ENCODE measurements at places on chromosomes 12 and 14. TPM values are rescaled to one million over a fixed set of nuclear protein-coding genes. Genes with fewer than 3 reads are reported as not detected.

ABCC9 gene
- total RNA-seq: 0.07 TPM

MYH6 gene
- not detected for total RNA-seq

CCNK gene
- 43.5 TPM for total RNA-seq

OR10AD1 gene
- not detected for total RNA-seq

FAM186B gene
- total RNA-seq: 0.43 TPM

SDR9C7 gene
- not detected for total RNA-seq

MMP19 gene
- 0.36 TPM for total RNA-seq

HDAC7 gene
- total RNA-seq: 85.6 TPM

FOXG1 gene
- 0.07 TPM for total RNA-seq

IL25 gene
- total RNA-seq: not detected

ADGRD1 gene
- total RNA-seq: not detected

ABHD4 gene
- 9.2 TPM for total RNA-seq

KRT3 gene
- total RNA-seq: not detected

ZNF839 gene
- 9.4 TPM for total RNA-seq

AKAP6 gene
- total RNA-seq: 0.43 TPM

CABP1 gene
- not detected for total RNA-seq

BATF gene
- 1.7 TPM for total RNA-seq

EIF2S1 gene
- total RNA-seq: 227 TPM

IFI27 gene
- total RNA-seq: 346 TPM

SIX1 gene
- total RNA-seq: 1.2 TPM

KCNH3 gene
- total RNA-seq: 0.14 TPM

KRT75 gene
- not detected for total RNA-seq

CLBA1 gene
- total RNA-seq: 5.1 TPM

ABHD12B gene
- not detected for total RNA-seq

BDKRB2 gene
- not detected for total RNA-seq

EEA1 gene
- 47.4 TPM for total RNA-seq

Measured in thoracic aorta endothelial cell (primary cell).